A549 treated with CpdA at 1 μM for 4 hours (cell line): ENCODE measurements at places on chromosomes 2 and 18. TPM values are rescaled to one million over a fixed set of nuclear protein-coding genes. Genes with fewer than 3 reads are reported as not detected.

The PID1 gene
- 2.8 to 3.6 TPM (median 3.0 TPM) in 5 replicates for total RNA-seq

The BMP10 gene
- not detected in 5 replicates for total RNA-seq

The GPR75 gene
- total RNA-seq, result 1.7 to 2.6 TPM (median 2.1 TPM) in 5 replicates

The CXCR1 gene
- not detected in 5 replicates for total RNA-seq

The GDF7 gene
- total RNA-seq, result 0.02 to 0.06 TPM (median 0.03 TPM) in 5 replicates

The MAP3K19 gene
- not detected in 5 replicates for total RNA-seq

The OR6B2 gene
- total RNA-seq, result not detected in 5 replicates

The TBR1 gene
- 0.03 TPM in 1 of 5 replicates, not detected in the others for total RNA-seq

The KCNK3 gene
- total RNA-seq, result 0.84 to 1.5 TPM (median 1.2 TPM) in 5 replicates

The GCG gene
- total RNA-seq, result not detected in 5 replicates

The PLEK gene
- total RNA-seq, result 0.01 TPM in 1 of 5 replicates, not detected in the others

The EFEMP1 gene
- 30.5 to 60.6 TPM (median 41.0 TPM) in 5 replicates for total RNA-seq

The SP5 gene
- total RNA-seq, result 0.03 TPM in 1 of 5 replicates, not detected in the others

The OTOS gene
- not detected in 5 replicates for total RNA-seq

The SERPINB3 gene
- total RNA-seq, result 0.09 to 0.26 TPM (median 0.17 TPM) in 4 of 5 replicates, not detected in the other

The EMILIN2 gene
- total RNA-seq, result 7.0 to 12.8 TPM (median 12.2 TPM) in 5 replicates

The SCN9A gene
- total RNA-seq, result 2.8 to 6.1 TPM (median 5.1 TPM) in 5 replicates

The RAD51AP2 gene
- not detected in 5 replicates for total RNA-seq

The ITGA4 gene
- total RNA-seq, result 1.1 to 2.3 TPM (median 1.9 TPM) in 5 replicates

The ANKRD62 gene
- total RNA-seq, result not detected in 5 replicates

The SANBR gene
- total RNA-seq, result 9.8 to 14.4 TPM (median 12.1 TPM) in 5 replicates

The CNTNAP5 gene
- not detected in 5 replicates for total RNA-seq

The FIGN gene
- total RNA-seq, result 1.3 to 2.6 TPM (median 2.1 TPM) in 5 replicates

The IL18R1 gene
- total RNA-seq, result 0.87 to 1.4 TPM (median 1.1 TPM) in 5 replicates

The AQP4 gene
- total RNA-seq, result 0.06 TPM in 1 of 5 replicates, not detected in the others

The FEV gene
- total RNA-seq, result 0.08 TPM in 1 of 5 replicates, not detected in the others

The SULT1C4 gene
- 0.02 TPM in 1 of 5 replicates, not detected in the others for total RNA-seq

The IL36RN gene
- total RNA-seq, result 0.03 to 0.07 TPM (median 0.06 TPM) in 4 of 5 replicates, not detected in the other

The FSHR gene
- not detected in 5 replicates for total RNA-seq

The CHST9 gene
- total RNA-seq, result not detected in 5 replicates

The GAD1 gene
- 0.20 to 0.98 TPM (median 0.66 TPM) in 5 replicates for total RNA-seq

The MPHOSPH10 gene
- 37.8 to 54.2 TPM (median 39.4 TPM) in 5 replicates for total RNA-seq

The TSGA10 gene
- 2.8 to 6.8 TPM (median 5.1 TPM) in 5 replicates for total RNA-seq

The FMNL2 gene
- total RNA-seq, result 28.1 to 32.7 TPM (median 30.8 TPM) in 5 replicates

The SLC40A1 gene
- 3.4 to 4.5 TPM (median 3.7 TPM) in 5 replicates for total RNA-seq

The CRYGD gene
- not detected in 5 replicates for total RNA-seq
